Posterior vena cava (tissue), 2 donors: ENCODE measurements at places on chromosomes 16 and 17. TPM values are rescaled to one million over a fixed set of nuclear protein-coding genes. Genes with fewer than 3 reads are reported as not detected.
A peak's percentile ranks its signal among the peaks of the same experiment; 100 is the strongest.

DNA sequence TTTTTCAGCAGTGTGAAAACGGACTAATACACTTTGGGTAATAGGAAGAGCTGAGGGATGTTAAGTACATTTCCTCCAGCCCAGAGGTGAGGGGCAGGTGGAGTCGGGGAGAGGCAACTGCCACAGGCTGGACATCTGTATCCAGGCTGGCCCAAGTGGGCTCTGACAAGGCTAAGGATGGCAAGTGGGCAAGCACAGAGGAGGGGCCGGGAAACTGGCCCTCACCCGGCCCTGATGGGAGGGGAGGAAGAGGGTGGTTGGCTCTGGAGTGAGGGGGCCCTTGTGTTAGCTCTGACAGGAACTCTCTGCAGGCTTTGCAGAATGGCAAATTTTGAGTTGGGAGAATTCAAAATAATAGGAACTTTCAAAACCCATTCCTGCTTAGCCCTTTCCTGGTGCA, 251.0 kb upstream of the TNRC6C start:
- DNase-seq, result no peak

GRCh38 chr16:85334718-85335583, 222.7 kb upstream of the CIBAR2 start:
- DNase-seq, result no peak

DNA sequence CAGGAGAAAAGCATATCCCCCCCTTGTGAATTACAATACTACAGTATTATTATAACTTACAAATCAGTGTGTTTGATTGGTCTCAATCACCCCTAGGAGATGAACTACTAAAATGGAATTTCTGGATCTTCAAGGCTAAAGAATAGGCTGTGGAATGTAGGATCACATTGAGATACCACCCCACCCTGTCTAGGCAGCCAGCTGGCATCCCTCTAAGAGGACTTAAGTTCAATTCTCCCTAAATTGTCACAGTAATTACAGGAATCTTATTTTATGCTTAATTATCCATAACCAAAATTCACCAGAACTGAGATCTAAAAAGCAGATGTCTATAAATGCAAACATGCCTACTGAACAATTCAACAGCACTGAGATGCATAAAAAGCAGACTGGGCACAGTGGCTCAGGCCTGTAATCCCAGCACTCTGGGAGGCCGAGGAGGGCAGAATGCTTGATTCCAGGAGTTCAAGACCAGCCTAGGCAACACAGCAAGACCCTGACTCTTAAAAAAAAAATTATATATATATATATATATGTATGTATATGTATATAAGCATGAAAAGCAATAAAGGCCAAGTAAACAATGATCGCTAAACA, 12.0 kb downstream of the AP1G1 start:
- DNase-seq, result no peak

DNA sequence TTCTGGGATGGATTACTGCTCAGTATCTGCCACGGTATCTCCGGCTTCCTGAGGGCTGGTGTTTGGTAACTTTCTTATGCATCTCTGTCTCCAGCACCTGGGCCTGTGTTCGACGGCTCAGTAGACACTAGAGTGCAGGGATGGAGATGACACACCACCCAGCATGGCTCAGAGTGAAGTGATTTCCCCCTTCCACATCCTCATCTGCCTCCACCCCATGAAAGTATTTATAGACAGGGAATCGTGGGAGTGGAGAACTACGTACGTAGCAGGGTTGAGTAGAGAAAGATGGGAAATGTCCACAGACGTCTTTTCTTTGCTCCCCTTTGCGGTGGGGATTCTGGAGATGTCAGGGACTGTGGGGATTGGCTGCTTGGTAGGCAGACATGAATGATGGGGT, 11.8 kb upstream of the SLC25A19 start:
- no peak for DNase-seq

DNA sequence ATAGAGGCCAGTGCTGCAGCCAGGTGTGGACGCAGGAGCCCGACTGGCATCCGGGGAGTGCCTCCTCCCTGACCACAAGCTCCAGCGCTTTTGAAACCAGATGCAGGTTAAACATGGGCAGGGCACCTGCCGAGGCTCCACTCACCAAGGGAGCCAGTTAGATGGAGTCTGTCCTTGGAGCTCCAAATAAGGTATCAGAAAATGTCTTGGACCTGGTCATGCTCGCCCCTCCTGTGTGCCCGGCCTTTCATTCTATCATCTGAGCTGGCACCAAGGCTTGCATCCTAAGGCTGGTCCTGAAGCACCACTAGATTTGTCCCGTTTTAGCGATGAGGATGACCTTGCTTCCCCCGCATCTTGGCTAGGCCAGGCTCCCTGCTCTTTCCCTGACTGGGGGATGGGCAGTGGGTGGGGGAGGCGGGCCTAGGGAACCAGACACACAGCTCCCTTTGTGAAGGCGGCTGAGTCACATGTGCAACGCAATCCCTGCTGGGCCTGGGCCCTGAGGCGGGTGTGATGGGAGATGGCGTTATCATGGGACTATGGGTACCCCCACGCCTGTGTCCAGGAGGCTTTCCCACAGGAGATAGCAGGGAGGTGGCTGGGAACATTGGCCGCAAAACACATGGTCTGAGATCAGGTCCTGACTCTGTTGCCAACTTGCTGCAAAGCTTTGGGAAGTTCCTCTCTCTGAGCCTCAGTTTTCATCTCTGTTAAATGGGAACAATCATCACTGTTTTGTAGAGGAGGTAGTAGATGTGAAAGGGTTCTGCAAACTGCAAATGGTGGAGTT, 5.0 kb upstream of the ADGRG1 start:
- DNase-seq, result no peak

- no peak for DNase-seq
Observed at GRCh38 chr16:74107795-74108610, 188.6 kb upstream of the PSMD7 start.

- DNase-seq, result no peak
Observed at GRCh38 chr17:61848247-61848646, 15.1 kb downstream of the BRIP1 start.

PERCC1 gene
- not detected for total RNA-seq

MEOX1 gene
- 6.7 TPM for total RNA-seq

RAB40B gene
- 6.3 TPM for total RNA-seq

DNA sequence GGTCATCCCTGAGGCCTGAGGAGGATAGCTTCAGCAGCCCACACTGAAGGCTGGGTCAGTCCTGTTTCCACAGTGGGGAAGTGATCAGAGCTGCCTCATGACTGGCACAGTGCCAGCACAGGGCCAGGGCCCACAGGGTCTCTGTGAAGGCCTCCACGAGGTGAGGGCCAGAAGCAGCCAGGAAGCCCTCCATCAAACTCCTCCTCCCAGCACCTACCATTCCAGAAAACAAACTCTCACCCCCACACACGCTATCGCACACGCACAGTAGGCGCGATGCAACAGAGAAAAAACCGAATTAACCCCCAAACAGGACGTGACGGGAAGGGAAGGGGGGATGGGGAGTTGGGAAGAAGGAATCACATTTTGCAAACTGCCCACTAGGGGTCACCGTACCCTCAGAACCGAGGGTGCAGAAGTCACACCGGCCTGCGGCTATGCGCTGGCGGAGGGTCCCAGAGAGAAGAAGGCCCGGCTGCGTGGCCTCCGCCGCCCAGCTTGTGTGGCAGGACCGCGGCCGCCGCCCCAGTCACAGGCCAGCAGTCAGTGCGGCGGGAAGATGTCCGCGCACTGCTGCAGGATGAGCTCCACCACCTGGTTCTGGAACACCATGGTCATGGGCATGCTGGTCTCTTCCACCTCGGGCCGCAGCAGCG, 37.6 kb downstream of the ARHGAP27 start:
- peak; percentile 91 for DNase-seq

DNA sequence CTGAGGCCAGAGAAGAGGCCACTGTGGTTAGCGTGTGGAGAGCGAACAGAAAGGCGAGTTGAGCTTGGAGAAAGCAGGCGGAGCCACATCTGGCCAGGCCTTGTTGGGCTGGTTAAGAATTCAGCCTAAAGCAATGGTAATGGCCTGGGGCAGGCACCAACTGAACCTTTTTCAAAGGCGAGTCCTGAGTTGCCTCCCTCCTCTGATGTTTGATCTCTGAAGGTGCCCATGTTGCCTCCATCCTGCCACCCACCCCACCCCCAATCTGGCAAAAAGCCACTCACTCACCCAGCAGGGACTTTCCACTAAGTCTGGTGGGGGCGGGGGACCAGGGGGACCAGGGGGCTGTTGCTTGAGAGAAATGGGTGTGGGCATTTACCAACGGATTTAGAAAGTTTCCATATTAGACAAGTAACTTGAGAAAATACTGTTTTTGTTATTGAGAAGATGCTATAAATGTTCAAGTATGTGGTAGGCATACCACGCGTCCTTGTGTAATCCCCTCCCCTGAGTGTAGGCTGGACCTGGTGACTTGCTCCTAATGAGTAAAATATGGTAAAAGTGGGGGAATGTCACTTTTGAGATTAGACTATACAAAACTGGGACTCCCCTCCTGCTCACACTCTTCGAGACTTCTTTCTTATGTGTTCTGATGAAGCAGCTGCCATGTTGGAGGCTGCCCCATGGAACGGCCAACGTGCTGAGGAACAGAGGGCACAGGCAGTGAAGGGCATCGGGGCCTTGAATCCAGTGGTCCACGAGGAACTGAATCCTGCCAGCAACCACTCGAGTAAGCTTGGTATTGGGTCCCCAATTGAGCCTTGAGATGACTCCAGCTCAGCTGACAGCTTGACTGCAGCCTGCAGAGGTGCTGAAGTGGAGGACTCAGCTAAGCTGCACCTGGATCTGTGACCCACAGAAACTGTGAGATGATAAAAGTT, 29.9 kb upstream of the TNS4 start:
- peak; percentile 42 for DNase-seq

GRCh38 chr16:76535-77272, 1.3 kb upstream of the MPG start:
- DNase-seq, result peak; percentile 94

DNA sequence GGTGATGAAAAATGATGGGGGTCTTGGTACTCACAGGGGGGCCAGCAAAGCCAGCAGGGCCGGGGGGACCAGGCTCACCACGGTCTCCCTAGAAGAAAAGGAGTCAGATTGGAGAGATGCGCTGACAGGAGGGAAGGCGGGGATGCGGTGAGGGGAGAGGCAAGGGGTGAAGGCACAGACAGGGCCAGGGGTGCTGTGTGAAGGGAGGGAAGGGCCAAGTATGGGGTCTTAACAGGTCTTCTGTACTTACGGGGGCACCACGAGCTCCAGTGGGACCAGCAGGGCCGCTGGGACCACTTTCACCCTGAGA, 11.2 kb downstream of the COL1A1 start:
- peak; percentile 72 for DNase-seq

NACA2 gene
- total RNA-seq, result not detected

DNA sequence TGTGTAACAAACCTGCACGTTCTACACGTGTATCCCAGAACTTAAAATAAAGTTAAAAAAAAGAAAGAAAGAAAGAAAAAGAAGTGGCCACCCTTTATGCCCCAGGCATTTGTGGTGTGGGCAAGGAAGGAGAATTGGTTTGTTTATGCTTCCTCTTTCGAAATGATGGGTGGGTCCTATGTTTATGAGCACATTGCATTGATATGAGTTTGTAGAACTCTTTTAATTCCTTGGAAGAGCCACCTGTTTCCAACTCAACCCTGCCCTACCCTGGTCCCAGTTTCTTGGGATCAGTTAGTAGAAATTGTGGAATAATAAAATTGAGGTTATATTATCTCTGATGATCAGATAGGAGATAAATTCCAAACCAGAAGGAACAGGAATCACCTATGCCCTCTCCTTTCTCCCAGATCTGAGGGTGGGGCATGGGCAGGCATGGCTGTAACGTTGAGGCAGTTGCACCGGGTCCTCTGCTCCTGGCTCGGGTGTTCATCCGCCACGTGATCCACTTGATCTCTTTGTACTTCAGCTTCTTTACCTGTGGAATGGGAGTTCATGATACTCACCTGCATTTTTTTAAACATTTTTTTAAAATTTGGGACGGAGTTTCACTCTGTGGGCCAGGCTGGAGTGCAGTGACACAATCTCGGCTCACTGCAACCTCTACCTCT, 15.9 kb downstream of the CHAD start:
- DNase-seq, result no peak

GRCh38 chr17:8489841-8490240, 54.2 kb downstream of the NDEL1 start:
- no peak for DNase-seq

- DNase-seq, result peak; percentile 84
Observed at GRCh38 chr17:45341533-45342158, 24.8 kb upstream of the MAP3K14 start.

CACNA1H gene
- 67.3 TPM for total RNA-seq

GRCh38 chr16:63925221-63925620, 1196.6 kb downstream of the CDH11 start:
- no peak for DNase-seq

DNA sequence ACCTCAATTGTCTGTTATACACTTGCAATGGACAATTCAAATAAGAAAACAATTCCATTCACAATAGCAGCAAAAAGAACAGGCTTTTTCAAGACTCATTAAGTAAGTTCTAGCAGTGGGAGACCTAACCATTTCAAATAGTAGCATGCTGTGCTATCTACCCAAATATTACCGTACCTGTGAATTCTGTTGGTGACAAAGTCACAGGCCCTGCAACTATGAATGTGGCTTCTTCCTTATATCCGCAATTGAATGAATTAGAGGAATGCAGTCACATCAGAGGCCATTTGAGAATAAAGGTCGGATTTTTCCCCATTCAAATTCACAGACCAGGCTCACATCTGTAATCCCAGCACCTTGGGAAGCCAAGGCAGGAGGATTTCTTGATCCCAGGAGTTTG, 800 bp upstream of the NME4 start:
- no peak for DNase-seq

DNA sequence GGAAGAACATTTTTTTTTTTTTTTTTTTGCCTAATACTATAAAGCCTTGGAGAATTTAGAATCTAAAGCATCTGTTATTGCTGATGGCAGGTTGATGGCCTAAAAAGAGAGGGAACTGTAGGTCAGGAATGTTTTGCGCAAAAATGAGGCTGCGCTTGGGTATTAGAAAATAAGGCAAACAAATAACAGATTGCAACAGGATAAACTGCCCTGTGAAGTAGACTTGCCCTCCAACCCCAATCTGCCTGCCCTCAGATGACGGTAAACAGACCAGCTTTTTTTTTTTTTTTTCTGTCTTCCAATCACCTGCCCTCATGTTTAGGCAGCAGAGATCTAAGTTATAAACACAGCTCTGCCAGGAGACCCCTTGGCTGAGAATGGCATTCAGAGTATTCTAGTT, 3.8 kb upstream of the DHX8 start:
- no peak for DNase-seq

DNA sequence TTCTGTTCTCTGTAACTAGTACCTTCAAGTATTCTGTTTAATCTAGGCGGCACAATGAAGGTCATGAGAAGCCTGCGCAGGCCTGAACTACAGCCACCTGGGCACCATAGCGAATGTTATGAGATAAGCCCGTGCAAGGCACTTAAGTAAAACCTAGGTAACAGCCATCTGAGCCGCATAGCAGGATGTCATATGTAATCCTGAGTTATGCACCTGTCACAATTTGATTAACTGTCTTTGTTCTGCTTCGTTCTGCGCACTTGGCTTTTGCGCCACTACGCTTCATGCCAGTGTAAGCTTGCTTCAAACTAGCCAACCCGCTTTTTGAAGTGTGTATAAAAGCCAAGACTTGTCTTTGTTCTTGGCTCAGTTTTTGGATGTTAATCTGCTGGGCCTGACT, 449.8 kb downstream of the KCNJ18 start:
- DNase-seq, result no peak
